Inflammatory macrophage treated with lipopolysaccharide for 1 hour (primary cell): ENCODE measurements at places on chromosomes 12 and 14.

- no peak for DNase-seq
Measured at GRCh38 chr14:99512110-99512449, 30.9 kb downstream of the CCNK start.

- DNase-seq = no peak
Measured at GRCh38 chr12:87939182-87939581, 90.0 kb downstream of the C12orf50 start.

DNA sequence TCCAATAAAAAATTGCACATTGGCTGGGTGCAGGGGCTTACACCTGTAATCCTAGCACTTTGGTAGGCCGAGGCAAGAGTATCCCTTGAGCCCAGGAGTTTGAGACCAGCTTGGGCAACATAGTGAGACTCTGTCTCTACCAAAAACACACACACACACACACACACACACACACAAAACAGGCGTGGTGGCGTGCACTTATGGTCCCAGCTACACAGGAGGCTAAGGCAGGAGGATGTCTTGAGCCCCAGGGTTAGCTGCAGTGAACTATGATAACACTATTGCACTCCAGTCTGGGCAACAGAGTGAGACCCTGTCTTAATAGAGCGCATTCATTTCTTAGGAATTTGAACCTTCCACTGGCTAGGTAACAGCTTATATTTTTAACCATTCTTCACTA is 42.9 kb upstream of the BICD1 start:
- no peak for DNase-seq

GRCh38 chr12:90514325-90514724 is 440.7 kb downstream of the CCER1 start:
- DNase-seq = no peak

- no peak for DNase-seq
Measured at GRCh38 chr12:58364389-58365086, 423.2 kb downstream of the ATP23 start.

GRCh38 chr12:122304924-122305323 is 38.6 kb upstream of the VPS33A start:
- no peak for DNase-seq

- peak; percentile 80 for DNase-seq
Measured at GRCh38 chr14:61090432-61091216, 109.6 kb downstream of the SLC38A6 start.

GRCh38 chr14:102953100-102953499 is 30.6 kb downstream of the AMN start:
- DNase-seq = no peak

- DNase-seq = no peak
Measured at GRCh38 chr12:90010089-90010488, 301.5 kb upstream of the ATP2B1 start.

DNA sequence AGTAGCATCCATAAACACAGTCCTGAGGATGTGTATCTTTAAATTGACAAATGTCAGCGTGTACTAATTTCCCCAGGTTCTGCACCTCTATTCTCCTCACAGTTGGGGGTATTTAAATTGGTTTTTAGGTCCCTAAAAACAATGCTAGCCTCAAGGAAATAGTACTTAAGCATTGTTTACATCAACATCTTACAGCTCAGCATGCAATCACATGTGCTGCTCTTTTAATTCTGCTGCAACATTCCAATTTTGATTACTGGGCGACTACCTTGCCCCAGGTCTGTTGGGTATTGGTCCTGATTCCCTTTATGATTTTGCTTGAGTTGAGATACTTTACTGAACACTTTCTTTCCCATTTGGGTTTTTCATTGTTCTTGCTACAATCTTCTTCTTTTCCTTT is 616.6 kb downstream of the CCER1 start:
- no peak for DNase-seq

DNA sequence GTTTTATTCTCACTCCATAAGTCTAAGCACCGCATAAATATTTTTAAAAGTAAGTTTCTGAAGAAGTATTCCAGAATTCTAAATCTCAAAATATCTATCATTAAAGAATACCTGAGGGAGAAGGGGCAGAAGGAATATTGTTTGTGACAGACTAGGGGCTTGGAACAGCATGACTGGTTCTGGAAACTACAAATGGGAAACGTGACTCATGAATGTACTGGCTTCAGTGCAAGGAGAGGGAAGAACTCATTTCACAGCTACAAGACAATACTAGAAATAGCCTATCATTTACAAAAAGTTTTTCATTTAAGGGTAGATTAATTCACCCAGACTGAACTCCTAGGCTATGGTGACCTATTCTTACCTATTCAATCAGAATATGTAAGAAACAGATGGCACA is 121.3 kb downstream of the SLC25A21 start:
- no peak for DNase-seq

GRCh38 chr12:103973909-103974308 is 8.2 kb downstream of the TDG start:
- no peak for DNase-seq

GRCh38 chr14:89502966-89503365 is 85.9 kb upstream of the FOXN3 start:
- no peak for DNase-seq

DNA sequence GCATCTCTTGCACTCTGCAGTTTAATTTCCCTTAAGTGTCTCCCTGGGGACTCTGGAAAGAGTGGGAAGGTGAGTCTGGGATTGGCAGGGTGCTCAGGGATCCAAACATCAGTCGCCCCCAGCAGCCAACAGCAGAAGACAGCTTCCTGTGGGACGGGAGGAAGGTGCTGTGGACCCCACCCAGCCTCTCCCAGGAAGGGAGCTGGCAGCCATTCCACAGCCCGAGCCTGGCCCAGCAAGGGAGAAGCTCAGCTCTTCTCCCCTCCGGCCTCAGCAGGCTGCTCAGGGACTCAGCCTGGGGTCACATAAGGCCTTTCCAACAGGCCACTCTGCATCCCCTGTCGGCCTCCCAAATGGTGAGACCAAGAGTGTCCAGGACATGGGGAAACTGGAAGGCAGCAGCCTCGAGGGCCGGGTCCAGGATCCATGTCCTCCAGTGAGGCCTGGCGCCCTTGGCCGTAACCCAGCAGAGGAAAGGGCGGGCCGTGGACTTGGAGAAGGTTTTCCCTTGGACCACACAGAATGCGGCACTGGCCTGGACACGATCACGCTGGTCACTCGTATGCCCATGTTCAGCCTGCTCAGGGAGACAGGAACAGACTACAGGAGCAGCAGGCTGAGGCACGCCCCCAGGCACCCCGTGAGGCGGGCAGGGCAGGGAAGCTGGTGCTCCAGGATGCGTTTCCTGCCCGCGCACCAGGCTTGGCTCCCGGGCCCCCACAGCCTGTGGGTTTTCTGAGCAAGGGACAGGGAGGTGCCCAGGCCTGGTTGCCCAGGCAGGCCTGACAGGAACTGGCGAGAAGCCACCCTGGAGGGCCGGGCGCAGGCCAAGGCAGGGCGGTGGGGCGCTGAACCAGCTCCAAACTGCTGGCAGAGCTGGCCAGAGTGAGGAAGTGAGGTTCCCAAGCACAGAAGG is 3.5 kb downstream of the XRCC3 start:
- DNase-seq = no peak

DNA sequence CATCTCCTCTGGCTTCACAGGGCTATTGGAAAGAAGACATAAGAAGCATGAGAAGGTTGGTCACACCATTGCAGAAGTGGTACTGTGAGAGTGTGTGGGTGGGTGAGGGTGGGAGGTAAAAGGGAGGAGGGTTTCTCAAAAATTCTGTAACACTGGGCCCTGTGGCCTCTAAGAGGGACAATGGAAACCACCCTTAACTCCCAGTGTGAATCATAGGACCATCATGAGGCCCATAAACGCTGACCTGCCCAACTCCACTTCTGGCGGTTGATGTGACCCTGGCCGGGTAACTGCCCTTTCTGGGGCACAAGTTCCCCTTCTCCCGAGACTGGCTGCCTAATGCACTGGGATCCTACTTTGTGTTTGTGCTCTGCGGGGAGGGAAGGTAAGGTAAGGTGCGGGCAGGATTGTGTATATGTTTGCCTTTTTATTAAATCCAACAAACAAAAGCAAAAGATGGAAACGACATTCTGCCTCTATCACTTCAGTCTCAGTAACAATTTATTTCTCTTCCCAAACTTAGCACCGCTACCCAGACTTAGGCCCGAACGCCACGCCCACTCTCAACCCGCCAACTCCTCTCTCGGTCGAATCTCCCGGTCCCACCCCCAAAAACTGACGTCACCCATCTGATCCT is 551 bp downstream of the METTL1 start:
- peak; percentile 97 for DNase-seq

DNA sequence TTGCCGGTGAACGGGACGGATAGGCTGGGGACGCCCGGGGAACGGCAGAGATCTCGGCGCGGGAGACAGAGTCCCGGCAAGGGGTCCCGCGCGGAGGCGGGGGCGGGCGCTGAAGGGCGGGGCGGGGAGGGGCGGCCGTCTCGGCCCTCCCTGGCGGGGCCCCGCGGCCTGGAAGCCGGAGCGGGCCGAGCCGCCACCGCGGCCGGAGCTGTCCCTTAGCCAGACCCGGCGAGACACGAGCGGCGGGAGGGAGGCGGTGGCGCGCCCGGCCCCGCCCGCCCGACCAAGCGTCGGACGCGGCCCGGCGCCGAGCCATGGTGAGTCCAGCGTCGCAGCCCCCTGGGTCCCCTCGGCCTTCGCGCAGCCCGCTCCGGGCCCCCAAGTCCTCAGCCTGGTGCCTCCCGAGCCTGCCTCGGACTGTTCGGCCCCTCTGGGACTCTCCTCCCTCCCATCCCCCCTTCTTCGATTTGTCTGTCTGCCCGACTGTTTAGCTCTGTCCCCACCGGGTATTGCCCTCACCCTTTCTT is at the start of gene ARHGEF40:
TSS of gene ARHGEF40 (plus strand) at position 222 of the 527 bp plus-strand sequence. CDS start at position 315, 93 bp downstream.
- no peak for DNase-seq

- DNase-seq = no peak
Measured at GRCh38 chr12:88889326-88890110, 309.2 kb upstream of the KITLG start.

- no peak for DNase-seq
Measured at GRCh38 chr12:12790956-12791355, 5.5 kb downstream of the APOLD1 start.

DNA sequence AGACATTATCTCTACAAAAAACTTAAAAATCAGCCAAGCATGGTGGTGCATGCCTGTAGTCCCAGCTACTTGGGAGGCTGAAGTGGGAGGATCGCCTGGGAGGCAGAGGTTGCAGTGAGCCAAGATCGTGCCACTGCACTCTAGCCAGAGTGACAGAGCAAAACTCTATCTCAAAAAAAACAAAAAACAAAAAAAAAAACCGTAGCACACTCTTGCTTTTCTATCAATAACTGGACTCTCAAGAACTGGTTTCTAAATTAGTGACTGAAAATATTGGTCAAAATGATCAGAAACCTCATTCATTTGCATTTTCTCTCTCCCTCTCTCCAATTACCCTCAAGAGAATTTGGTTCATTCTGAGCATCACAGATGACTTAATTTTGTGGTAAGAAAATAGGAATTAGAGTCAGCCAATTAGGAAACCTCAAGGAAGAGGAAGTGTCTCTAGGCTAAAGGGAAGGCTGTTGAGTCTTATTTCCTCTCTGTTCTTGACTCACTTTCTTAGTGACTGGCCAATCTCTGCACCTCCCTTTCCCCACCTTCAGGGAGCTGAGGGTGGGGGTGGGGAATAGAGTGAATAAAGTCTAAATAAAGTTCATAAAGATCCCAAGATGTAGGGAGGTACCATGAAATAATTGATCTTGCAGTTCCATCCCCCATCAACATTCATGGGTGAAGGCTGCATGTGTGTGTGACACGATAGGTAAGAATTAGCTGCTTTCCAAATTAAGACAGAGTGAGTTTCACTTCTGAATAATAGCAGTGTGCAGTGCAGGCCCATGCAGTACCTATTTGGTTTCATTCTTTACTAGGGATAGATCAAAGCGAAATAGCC is 6.8 kb upstream of the PSMA6 start:
- peak; percentile 86 for DNase-seq

DNA sequence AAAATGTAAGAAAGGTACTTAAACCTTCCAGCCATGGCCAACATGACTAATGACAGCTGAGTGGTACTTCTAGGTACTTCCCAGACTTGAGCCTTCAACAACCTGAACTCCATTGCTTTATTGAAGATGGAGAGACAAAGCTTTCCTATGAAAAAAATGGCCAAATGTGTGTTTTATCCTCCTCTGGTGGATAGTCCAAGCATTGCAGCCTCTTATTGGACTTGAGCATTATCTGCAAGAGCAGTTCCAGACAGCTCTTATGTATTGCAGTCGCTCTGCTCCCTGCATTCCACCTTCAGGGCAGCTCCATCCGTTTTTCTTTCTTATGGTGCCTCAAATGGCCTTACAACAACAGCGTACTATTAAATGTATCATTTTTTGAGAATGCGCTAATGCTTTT is 588.2 kb downstream of the NRXN3 start:
- no peak for DNase-seq

DNA sequence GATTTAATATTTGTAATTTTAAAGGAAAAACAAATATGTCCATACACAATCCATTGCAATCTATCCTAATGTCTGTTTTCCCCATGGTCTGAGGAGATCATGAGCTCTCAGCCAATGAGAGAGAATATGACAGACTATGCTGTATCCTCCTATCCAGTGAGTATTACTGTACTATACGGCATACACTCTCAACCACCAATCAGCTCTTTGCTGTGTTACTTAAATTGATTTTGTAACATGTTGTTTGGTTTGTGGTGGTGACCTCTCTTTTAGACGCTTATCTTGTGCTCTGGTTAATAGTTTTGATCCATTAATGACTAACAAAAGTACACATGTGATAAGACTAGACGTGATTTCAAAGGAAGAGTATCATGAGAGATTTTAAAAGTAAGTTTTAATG is 231.5 kb upstream of the FOXN3 start:
- no peak for DNase-seq

- no peak for DNase-seq
Measured at GRCh38 chr12:56948881-56949280, 8.5 kb downstream of the RDH16 start.

DNA sequence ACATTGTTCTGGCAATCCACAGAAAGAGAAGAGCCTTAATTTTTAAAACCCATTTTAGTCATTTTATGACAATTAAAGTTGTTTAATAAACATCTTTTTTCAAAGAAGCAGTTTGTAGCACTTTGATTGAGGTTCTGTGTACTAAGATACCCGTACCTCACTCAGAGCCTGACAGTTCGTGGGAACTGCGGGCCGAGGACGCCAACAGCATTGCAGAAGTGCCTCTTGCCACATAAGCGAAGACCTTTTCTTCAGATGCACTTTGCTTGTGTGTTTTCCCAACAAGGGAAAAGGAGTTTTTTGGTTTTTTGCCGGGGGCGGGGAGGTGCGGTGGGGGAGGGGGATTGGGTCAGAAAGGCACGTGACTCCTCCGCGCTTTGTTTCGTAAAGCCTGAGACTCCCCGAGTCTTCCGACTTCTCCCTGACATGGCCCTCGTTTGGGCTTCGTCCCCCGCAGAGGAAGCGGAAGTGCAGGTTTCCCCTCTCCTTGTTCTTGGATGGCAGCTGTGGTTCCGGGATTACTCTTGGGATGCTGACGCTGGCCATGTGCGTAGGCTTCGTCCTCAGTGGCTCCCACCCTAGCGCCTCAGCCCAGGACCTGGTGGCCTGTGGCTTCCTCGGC is 70.8 kb downstream of the WDR20 start:
- peak; percentile 4 for DNase-seq
